Posterior vena cava (tissue), 2 donors: ENCODE measurements at places on chromosomes 5 and 9. TPM values are rescaled to one million over a fixed set of nuclear protein-coding genes. Genes with fewer than 3 reads are reported as not detected.

GRCh38 chr5:134099939-134100282 lies 14.6 kb upstream of the TCF7 start:
- no peak for DNase-seq

DNA sequence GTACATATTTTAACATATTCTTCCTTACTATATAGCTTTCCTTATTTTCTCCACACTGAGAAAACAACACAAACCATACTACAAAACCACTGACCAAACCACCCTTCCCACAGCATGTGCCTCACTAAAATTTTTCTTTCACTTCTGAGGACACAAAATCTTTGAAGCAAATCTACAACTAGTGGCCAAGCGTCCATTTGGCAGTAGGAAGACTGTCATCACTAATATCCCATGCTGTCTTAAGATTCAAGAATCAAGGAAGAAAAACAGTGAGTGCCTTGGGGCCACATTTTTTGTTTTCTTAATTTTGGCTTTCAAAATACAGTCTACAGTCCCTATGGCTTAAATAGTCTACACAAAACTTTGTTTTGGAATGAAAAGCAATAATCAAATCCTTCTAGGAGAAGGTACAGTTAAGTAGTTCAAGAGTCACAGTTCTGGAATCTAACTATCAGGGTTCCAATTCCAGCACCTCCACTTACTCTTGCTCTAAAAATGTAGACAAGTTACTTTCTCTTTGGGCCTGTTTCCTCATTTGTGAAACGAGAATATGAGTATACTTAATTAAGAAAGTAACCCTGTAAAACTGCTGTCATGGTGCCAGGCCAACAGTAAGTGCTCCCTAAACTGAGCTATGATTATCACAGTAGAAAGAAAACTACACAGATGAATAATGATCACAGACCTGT lies 227.9 kb downstream of the BNC2 start:
- DNase-seq, result no peak

GRCh38 chr9:110835859-110836271 lies 167.3 kb downstream of the MUSK start:
- no peak for DNase-seq

DNA sequence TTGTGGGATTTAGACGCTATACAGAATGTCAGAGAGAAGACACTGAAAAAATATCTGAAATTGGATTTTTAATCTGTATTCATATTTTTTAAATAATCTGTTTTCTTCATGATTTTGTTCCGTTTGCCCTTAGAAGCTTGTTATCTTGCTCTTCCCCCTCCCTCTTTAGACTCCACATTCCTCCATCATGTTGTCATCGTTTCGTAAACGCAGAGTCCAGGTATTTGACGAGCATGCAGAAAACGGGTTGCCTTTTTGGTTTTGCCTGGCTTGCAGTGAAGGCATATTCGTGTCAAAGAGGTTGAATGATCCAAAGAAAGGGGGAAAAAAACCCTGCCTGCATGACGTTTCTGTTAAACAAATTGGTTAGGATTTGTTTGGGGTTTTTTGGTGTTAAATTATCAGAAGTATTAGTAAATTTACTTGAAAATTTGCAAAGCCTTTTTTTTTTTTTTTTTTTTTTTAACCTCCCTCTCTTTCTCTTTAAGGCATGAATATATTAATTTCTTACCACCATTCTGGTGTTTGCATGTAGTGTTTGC lies 2.9 kb downstream of the SPTAN1 start:
- no peak for DNase-seq

GRCh38 chr5:172428224-172429166 lies 25.8 kb downstream of the SH3PXD2B start:
- DNase-seq, result peak; percentile 54

Gene SLCO6A1
- total RNA-seq, result not detected

DNA sequence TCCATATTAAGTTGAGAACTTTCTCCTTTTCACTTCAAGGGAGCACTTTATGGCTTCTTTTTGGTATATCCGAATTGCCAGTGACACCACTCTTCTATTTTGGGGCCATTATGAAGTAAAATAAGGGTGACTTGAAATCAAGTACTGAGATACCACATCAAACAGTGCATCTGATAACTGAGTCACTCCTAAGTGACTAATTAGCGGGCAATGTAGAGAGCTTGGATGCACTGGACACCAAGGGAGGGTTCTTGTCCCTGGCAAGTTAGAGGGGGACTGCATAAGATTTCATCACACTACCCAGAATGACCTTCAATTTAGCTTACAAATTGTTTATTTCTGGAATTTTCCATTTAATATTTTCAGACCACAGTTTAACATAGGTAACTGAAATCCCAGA lies 813.9 kb upstream of the CDH10 start:
- no peak for DNase-seq

Gene C9orf153
- total RNA-seq, result 0.28 TPM
